AG04450 (cell line): ENCODE measurements at places on chromosomes 4 and X.

DNA sequence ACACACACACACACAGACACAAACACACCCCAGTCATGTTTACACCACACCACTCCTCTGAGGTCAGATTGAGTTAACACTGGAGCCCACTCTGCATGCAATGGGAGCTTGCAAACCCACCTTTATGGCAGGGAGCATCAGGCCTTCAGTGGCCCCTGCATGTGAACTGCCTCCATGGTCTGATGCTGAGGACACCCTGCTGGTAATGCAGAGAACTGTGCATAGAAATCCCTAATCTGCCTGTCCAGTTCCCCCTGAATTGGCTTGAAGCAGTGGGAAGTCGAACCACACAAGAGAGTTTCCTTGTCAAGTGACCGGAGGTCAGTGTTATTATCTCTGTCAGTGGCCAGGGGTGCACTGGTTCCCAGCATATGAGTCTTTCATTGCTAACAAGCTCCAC, 59.8 kb downstream of the ANOS1 start:
- no peak for DNase-seq

DNA sequence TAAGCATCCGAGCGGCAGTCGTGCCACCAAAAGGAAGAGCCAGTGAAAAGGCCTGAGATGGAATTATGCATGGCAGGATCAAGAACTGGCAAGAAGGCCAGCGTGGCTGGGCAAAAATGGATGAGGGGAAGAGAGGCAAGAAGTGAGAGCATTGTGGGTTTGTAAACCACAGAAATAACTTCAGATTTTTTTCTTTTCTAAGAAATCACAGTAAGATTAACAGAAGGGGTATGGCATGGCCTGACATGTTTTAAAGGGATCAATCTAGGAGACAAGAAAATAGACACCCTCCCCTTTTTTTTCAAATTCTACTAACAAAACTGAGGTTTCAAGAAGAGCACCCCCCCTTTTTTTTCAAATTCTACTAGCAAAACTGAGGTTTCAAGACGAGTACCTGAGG, 82.5 kb downstream of the BMP3 start:
- DNase-seq, result no peak

DNA sequence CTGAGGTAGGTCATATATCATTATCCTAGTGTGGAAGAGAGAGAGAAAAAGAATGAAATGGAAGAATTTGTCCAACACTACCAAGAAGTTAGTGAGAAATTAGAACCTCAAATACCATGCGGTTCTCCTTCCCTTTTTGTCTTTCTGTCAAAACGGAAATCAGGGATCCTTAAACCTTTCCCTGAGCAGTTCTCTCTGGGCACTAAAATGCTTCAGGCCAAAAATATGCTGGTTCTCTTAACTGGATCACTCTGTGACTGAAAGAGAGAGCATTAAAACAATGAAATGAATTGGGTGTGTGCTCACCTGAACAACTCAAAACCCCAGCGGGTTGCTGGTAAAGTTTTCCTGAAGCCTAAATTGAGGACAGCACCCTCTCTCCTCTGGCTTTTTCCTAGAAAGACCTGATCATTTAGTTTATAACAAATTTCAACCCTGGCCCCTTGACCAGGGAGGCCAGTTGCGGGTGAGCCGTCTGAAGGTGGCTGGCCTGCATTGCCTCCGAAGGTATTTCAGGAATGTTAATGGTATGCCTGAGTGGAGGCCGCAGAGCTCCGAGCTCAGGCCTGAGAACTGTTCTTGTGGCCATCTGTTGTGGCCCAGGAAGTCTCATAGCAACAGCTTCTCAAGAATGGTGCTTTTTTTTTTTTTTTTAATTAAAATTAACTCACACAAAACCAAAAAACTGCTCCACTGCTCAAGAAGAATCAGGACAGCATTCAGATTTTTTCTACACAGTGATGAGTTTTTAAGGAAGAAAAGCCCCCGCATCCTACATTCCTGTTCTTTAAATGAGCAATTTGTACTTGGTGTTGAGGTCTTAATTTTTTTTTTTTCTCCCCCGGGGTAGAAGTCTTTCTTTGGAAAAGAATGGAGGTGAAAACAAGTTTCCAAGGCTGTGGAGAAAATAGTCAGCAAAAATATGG, 155.1 kb downstream of the SHROOM3 start:
- DNase-seq, result peak; percentile 87

DNA sequence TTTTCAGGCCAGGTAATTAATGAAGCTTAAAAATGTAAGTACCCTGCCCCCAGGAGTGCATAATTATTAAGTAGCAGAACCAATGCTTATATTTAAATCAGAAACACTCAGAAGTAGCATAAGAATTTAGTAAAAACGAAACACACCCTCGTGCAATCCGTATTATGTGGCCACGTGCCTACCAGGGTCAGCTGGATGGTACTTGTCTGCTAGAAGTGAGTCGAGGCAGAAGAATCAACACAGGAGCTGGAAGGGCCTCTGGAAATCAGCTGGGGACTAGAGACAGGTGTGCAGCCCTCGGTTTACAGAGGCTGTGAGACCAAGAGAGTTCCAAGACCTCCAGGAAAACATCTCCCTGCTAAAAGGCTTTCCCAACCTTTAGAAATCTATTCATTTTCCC, 559 bp upstream of the FAM47E start:
- DNase-seq, result no peak

- no peak for DNase-seq
These were observed 29.0 kb upstream of the MAOA start for GRCh38 chrX:43627147-43627546.

GRCh38 chr4:82780170-82780751, 18.3 kb downstream of the SCD5 start:
- DNase-seq, result no peak

- no peak for DNase-seq
These were observed 130.3 kb downstream of the ATP10D start for GRCh38 chr4:47615385-47615784.

DNA sequence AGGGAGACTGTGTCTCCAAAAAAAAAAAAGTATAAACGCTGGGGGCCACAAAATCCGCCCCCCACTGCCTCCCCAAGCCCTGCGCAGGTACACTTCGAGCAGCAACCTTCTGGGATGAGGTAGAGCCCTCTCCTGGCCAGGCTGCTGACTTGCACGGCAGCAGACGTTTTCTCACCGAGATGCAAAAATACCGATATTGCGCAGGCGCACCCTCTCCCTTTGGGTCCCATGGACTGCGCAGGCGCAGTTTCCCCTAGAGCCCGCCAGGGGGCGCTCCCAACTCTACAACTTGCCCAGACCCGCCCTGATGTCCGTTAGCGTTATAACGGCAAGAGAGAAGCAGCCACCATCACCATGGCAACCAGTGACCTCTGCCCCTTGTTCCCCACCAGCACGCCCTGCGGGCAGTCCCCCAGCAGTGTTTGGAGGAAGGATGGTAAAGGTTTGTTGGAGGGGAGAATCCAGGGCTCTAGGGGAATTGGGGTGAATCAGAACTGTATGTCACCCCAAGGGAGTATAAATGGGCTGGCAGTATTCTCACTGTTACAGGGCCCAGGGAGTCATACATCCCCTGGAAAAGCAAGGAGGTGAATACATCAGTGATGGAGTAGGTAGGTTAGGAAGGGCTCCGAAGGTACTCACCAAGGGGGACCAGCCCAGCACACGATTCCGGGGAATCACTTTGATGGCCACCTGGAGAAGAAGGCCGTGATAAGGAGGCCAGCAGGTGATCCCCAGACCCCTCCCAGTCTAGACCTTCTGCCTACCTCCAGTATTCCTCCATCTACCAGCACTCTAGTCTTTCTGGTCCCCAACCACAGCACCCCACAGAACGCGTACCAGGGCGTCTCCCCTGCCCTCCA, 1.5 kb downstream of the PIM2 start:
- peak; percentile 63 for DNase-seq

- no peak for DNase-seq
These were observed 108.8 kb upstream of the KIT start for GRCh38 chr4:54548831-54549460.

- no peak for DNase-seq
These were observed 15.1 kb downstream of the LNX1 start for GRCh38 chr4:53576071-53576617.

- peak; percentile 66 for DNase-seq
These were observed 37.3 kb downstream of the ACOX3 start for GRCh38 chr4:8403173-8403753.

DNA sequence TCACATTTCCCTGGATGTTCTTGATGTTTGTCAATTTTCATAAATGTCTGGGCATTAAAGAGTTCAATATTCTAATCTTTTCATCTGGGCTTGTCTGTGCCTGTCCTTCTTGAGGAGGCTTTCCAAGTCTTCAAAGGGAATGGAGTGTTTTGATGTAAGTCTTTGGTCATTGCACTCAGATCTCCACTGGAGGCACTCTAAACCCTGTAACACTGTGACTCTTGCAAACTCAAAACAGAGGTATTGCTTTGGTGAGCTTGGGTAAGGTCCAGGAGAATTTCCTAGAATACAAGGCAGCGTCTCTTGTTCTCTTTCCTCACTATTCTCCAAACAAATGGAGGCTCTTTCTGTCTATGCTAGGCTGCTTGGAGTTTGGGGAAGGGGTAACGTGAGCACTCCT, 1118.1 kb upstream of the PABPC4L start:
- no peak for DNase-seq

DNA sequence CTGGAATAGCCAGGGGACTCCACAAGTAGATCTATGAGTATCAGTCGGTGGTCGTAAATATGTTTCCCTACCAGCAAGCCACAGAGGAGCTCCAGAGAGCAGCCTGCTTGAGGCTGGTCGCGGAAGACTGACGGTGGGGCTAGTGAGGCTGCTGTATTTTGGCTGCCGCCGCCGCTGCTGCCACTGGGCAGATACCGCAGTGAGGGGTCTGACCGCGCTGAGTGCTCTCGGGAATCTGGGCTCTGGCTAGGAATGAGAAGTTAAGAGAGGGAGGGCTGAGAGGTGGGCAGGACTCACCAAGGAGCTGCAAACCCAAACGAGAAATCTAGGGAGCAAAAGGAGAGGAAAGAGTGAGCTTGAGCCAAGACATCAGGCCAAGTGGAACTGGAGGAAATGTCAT, at the start of gene EXOC1L:
Gene EXOC1L, plus strand, starts transcription at position 157 of the 400 bp plus-strand sequence. Its CDS starts 237 bp downstream, at position 394.
- no peak for DNase-seq

DNA sequence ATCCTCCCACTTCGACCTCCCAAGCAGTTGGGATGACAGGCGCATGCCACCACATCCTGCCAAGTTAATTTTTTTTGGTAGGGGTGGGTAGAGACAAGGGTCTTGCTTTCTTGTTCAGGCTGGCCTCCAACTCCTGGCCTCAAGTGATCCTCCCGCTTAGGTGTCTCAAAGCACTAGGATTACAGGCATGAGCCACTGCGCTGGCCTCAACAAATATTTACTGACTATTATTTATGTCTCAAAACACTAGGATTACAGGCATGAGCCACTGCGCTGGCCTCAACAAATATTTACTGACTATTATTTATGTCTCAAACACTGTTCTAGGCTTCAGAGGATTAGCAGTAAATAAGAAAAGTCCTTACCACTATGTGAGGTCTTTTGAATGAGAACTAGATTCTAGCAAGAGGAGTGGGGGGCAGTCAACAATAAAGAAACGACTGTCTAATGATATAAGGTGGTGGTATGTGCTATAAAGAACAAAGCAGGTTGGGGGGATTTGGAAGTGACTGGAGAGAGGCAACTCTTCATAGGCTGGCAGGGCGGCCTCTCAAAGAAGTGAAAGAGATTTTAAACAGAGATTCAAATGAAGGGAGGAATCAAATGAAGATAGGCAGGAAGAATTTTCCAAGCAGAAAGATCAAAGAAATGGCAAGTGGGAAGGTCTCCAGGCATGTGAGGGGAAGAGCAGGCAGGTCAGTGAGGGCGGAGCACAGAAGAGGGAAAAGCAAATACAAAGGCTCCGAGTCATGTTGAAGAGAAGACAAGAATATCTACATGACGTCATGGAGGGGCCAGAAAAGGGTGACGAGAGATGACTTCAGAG, 12.7 kb upstream of the ACSL1 start:
- no peak for DNase-seq

DNA sequence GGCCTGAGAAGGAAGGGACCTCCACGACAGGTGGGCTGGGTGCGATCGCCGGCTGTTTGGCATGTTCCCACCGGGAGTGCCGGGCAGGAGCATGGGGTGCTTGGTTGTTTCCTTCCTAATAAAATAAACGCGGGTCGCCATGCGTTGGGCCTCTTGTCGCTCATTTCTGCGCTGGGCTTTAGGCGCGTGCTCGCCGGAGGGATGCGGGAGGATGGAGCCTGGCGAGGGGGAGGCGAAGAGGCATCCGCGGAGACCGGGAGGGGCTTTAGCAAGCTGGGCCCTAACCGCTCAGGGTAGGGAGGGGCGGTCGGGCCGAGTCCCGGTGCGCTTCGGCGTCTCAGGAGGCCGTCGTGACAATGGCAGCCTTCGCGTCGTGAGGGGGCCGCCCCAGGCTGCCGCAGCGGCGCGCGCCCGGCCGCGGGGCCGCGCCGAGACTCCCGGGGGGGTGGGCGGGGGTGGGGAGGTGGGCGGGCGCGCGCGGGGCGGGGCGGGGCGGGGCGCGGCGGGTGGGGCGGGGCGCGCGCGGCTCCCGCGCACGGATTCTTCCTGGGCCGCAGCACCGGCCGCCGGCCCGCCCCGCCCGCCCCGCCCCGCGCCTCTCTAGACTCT, 476 bp upstream of the GDI1 start:
- DNase-seq, result no peak

DNA sequence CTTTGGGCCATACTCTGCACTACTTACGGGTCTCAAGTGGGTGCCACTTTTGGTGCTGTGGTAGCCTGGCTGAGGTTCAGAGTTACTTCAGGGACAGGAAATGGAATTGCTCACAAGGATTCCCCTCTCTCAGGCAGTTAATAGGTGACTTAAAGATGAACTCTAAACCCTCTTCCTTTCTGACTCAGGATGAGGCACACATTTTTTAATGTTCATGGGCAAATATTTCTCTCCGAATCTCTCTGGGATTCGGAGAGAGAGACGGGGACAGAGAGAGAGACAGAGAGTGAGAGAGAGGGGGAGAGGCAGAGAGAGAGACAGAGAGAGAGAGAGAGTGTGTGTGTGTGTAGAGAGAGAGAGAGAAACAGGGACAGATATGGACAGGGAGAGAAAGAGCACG, 79.8 kb downstream of the NYX start:
- no peak for DNase-seq

- no peak for DNase-seq
These were observed 65.9 kb downstream of the FAT1 start for GRCh38 chr4:186657764-186658163.

- DNase-seq, result no peak
These were observed 123.9 kb downstream of the NAA11 start for GRCh38 chr4:79201971-79202370.

GRCh38 chrX:18899796-18900380, 84.0 kb downstream of the PHKA2 start:
- DNase-seq, result no peak

DNA sequence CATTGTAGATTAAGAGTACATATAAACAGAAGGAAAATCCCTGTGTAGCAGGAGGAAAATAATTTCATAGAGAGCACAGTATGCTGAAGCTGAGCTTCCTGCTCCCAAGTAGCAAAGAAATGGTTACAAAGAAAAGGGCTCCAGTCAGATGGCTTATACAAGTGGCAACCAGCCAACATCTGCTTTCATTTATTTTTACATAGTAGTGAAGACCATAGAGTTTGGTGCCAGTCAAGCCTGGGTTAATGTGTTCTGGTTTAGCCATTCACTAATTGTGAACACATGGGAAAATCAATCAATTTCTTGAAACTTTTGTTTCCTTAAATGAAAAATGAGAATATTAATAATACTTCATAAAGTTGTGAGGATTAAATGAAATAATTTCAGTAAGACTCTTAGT, 111.3 kb upstream of the ELOVL6 start:
- no peak for DNase-seq

- no peak for DNase-seq
These were observed 89.1 kb downstream of the RELL1 start for GRCh38 chr4:37597034-37597433.
